Activated CD8-positive, alpha-beta T cell treated with anti-CD3 and anti-CD28 coated beads, Interleukin-2, amount 10 ng/mL, durations not matched to agents 7 days and 5 days (primary cell): ENCODE measurements at places on chromosomes 5 and 9. TPM values are rescaled to one million over a fixed set of nuclear protein-coding genes. Genes with fewer than 3 reads are reported as not detected.

DNA sequence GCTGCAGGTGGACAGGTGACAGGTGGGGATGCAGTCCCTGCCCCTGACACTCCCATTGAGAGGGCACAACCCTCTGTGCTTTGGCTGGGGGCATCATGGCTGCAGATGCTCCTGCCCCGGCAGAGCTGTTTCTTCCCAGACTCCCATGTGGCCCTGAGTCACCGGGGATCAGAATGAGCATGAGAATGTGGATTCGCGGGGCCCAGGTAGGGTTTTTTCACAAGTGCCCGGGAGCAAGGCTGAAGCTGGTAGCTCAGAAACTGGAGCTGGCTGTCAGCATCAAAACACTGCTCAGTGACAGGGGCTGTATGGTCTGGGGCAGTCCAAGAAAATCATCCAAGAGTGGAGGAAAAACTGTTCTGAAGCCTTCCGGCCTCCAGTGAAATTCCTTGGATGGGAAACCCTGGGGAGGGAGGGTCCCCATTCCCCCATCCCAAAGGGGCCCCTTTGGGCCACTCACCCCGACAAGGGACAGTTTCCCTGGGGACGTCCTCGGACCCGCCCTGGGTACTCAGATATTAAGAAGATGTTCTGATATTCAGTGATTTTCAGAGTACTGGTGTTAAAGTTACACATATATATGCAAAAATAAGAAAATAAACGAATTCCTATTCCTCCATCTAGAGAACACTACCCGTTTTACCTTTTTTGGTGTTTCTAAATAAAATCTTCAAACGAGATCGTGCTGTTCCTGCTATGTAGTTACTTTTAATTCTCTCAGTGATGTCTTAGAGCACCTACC, 120.1 kb upstream of the LPCAT1 start:
- peaks cover 10% of the 10 kb centered on the region for H3K4me1 ChIP-seq
- no peak for DNase-seq
- no peak overlapping the region for H3K4me3 ChIP-seq
- no peaks in the 10 kb centered on the region for H3K36me3 ChIP-seq
- H3K27ac ChIP-seq, result no peak overlapping the region
- peaks cover 38% of the 10 kb centered on the region for H3K27me3 ChIP-seq

DNA sequence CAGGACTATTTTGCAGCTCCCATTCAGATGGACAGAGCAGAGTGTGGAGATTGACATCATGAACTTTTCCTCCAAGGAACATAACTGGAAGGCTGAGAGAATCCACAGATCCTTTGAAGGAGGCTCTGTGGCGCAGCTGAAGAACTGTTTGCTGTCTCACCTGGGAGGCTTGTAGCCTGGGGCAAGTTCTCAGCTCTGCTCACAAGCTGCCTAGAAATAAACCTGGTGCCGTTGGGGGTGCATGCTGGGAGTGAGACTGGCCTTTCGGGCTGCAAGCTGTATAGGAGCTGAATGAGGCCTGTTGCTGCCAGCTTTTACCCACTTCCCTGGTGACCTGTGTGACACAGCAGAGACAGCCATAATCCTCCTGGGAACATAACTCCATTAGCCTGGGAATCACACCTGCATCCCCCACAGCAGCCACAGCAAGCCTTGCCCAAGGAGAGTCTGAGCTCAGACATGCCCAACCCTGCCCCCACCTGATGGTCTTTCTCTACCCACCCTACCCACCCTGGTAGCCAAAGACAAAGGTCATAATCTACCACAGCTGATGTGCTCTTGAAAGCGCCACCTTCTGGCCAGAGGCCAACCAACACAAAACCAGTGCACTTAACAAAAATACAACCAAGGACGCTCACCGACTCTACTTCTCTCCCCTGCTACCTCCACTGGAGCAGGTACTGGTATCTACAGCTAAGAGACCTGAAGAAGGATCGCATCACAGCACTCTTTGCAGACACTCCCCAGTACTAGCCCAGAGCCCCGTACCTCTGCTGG, 205.1 kb upstream of the MRPS30 start:
- no peak overlapping the region for H3K27ac ChIP-seq
- no peak overlapping the region for H3K4me3 ChIP-seq
- DNase-seq, result no peak
- H3K36me3 ChIP-seq, result no peaks in the 10 kb centered on the region

DNA sequence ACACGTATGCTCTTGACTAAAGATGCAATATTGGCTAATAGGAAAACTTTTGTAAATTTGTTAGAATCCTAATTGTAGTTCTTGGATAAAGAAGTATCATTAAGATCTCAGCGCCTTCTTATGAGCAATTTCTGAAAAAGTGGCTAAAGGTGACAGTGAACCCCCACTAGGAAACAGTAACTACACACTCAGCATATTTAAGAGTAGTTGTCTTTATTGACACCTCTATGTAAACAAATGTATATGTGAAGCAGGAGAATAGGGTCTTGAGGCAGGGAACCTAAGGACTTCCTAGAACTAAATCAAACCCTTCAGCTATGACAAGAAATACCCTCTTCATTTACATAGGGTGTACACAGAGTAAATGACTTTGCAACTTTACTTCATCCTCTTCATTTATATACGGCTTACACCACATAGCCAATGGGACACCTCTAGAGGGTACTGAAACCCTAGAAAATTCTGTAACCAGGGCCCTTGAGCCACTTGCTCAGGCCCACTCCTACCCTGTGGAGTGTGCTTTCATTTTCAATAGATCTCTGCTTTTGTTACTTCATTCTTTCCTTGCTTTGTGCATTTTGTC, 2.8 kb downstream of the NIPSNAP3A start:
- H3K36me3 ChIP-seq, result peaks cover 28% of the 10 kb centered on the region
- no peak for DNase-seq
- no peak overlapping the region for H3K4me3 ChIP-seq

CCIN gene
- 0.32 TPM for total RNA-seq

DNA sequence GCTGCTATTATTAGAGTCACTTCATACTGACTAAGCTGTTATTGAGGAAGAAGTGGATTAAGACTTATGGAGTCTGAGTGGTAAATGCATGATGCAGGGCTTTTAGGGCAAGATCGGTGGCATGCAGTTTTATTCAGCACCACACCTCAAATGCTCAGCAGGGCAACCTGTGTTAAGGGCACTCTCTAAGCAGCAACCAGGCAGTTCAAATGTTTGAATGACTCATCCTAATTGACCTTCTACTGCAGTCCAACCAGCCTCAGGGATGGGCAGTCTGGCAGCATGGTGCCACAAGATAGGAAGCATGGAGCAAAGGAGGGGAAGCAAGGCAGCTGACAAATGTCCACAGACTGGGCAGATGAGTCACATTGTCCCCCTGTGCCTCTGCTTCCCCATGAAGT, 80.2 kb upstream of the MIER3 start:
- no peak for DNase-seq
- peaks cover 2% of the 10 kb centered on the region for H3K36me3 ChIP-seq
- peaks cover 14% of the 10 kb centered on the region for H3K27me3 ChIP-seq
- no peak overlapping the region for H3K27ac ChIP-seq
- peaks cover 19% of the 10 kb centered on the region for H3K4me1 ChIP-seq

GRCh38 chr9:109538346-109538745, 40.2 kb upstream of the PTPN3 start:
- H3K27me3 ChIP-seq, result no peaks in the 10 kb centered on the region
- H3K4me3 ChIP-seq, result no peak overlapping the region
- no peak overlapping the region for H3K27ac ChIP-seq
- H3K4me1 ChIP-seq, result no peaks in the 10 kb centered on the region

IFNB1 gene
- total RNA-seq, result not detected

MSMP gene
- total RNA-seq, result 0.61 TPM

DNA sequence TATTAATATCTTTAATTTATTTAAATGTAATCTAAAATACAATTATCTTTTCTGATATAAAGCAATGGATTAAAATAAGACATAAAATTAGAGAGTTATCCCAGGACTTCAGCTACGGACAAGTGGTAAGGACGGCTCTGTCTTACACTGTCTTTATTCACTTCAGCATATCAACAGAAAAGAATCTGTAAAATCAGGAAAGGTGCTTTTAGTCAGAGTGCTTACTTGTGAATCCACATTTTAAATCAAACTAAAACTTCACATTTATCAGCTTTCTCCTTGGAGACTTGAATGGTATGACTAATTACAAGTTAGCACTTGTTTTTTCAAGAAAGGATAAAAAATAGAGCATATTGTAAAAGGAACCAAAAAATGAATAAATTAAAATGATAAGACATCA, 39.3 kb downstream of the ST8SIA4 start:
- peaks cover 33% of the 10 kb centered on the region for H3K4me1 ChIP-seq
- no peak overlapping the region for H3K4me3 ChIP-seq
- DNase-seq, result no peak
- H3K36me3 ChIP-seq, result peaks cover 64% of the 10 kb centered on the region
- no peak overlapping the region for H3K27ac ChIP-seq

GRCh38 chr9:15192856-15193255, 114.2 kb downstream of the TTC39B start:
- H3K4me3 ChIP-seq, result no peak overlapping the region
- no peak overlapping the region for H3K27ac ChIP-seq
- peaks cover 20% of the 10 kb centered on the region for H3K4me1 ChIP-seq
- H3K27me3 ChIP-seq, result no peaks in the 10 kb centered on the region
- H3K36me3 ChIP-seq, result peaks cover 49% of the 10 kb centered on the region

DNA sequence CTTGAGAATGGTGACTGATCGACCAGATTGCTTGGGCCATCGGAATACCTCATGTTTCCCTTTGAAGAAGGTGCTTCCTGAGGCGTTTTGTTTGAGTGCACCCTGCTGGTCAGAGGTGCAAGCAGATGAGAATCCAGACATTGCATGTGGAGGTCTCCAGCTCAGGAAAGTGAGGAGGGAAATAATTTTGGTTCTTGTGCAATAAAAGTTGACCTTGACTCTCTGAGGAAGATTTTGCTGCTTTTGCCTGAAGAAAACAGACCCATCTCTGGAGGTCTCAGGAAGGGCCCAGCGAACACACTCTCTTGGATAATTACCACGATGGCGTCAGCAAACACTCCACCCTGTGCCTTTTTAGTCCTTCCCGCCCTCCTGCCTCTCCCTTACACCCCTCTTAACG, 69.7 kb downstream of the GRAMD2B start:
- no peak overlapping the region for H3K27ac ChIP-seq
- peaks cover 5% of the 10 kb centered on the region for H3K36me3 ChIP-seq
- DNase-seq, result no peak
- H3K27me3 ChIP-seq, result no peaks in the 10 kb centered on the region
- H3K4me3 ChIP-seq, result no peak overlapping the region

- no peaks in the 10 kb centered on the region for H3K4me1 ChIP-seq
- H3K36me3 ChIP-seq, result no peaks in the 10 kb centered on the region
- no peak for DNase-seq
- no peaks in the 10 kb centered on the region for H3K27me3 ChIP-seq
Observed at GRCh38 chr9:3955305-3955687, 344.6 kb downstream of the GLIS3 start.

- no peak overlapping the region for H3K27ac ChIP-seq
Observed at GRCh38 chr5:33309068-33309467, 131.7 kb upstream of the TARS1 start.

GRCh38 chr5:61417340-61417739, 85.3 kb downstream of the ZSWIM6 start:
- peaks cover 4% of the 10 kb centered on the region for H3K27me3 ChIP-seq
- peaks cover 2% of the 10 kb centered on the region for H3K36me3 ChIP-seq
- DNase-seq, result no peak
- no peak overlapping the region for H3K27ac ChIP-seq
- peaks cover 3% of the 10 kb centered on the region for H3K4me1 ChIP-seq

PIP5KL1 gene
- 2.6 TPM for total RNA-seq

GRCh38 chr5:65030056-65030455, 261.3 kb downstream of the CWC27 start:
- DNase-seq, result no peak
- H3K4me3 ChIP-seq, result no peak overlapping the region
- H3K36me3 ChIP-seq, result no peaks in the 10 kb centered on the region
- H3K4me1 ChIP-seq, result peaks cover 23% of the 10 kb centered on the region
- no peaks in the 10 kb centered on the region for H3K27me3 ChIP-seq

DNA sequence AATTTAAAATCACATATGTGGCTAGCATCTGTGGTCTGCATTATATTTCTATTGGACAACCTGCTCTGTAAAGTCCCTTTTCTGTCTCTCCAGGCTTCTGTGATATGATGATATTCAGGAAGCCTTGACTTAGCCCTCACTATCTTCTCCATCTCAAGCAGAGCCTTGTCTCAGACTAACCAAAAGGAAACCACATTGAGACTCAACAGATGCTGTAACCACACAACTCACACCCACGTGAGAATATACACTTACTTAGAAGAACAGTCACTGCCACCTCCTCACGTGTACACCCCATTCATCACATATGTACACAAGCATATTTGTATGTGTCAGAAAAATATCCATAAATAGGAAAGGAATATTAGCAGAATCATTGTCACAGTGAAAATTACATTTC, 33.6 kb downstream of the HTR4 start:
- no peak overlapping the region for H3K27ac ChIP-seq
- H3K4me3 ChIP-seq, result no peak overlapping the region
- peaks cover 3% of the 10 kb centered on the region for H3K36me3 ChIP-seq
- peaks cover 37% of the 10 kb centered on the region for H3K27me3 ChIP-seq
- peaks cover 23% of the 10 kb centered on the region for H3K4me1 ChIP-seq

SYK gene
- 0.13 TPM for total RNA-seq

GRCh38 chr5:154791535-154791934, 36.4 kb downstream of the LARP1 start:
- no peak overlapping the region for H3K27ac ChIP-seq
- H3K36me3 ChIP-seq, result peaks cover 47% of the 10 kb centered on the region
- no peak overlapping the region for H3K4me3 ChIP-seq
- no peaks in the 10 kb centered on the region for H3K27me3 ChIP-seq

- H3K4me1 ChIP-seq, result no peaks in the 10 kb centered on the region
- no peaks in the 10 kb centered on the region for H3K27me3 ChIP-seq
- no peak for DNase-seq
- no peak overlapping the region for H3K27ac ChIP-seq
- H3K36me3 ChIP-seq, result no peaks in the 10 kb centered on the region
Observed at GRCh38 chr5:53288511-53288910, 179.0 kb upstream of the MOCS2 start.

DNA sequence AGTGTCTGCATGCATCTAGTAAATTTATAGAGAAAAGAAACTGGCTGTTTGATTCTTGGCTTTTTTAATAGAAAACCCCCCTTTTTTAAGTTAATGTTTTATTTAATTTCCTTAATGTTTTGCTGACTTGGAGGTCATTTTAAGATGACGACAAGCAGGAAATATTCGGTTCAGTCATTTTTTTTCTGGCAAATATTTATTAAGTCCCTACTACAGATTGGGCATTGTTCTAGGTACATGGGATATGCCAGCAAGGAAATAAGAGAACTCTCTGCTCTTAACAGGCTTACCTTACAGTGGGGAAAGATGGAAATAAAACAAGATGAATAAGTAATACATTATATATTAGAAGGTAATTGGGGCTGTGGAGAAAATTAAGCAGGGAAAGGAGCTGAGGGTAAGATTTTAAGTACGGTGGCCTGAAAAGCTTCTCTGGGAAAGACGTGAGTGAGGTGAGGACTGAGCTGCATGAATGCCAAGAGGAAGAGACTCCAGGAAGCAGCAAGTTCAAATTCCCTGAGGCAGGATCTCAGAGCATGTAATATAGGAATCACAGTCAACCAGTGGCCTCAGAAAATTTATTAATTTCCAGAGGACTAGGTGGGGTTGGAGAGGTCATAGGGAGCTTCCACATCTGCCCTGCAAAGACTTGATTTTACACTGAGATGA, 316.0 kb upstream of the DAP start:
- H3K36me3 ChIP-seq, result no peaks in the 10 kb centered on the region
- H3K27me3 ChIP-seq, result peaks cover 3% of the 10 kb centered on the region
- no peak overlapping the region for H3K4me3 ChIP-seq
- H3K4me1 ChIP-seq, result no peaks in the 10 kb centered on the region
- no peak overlapping the region for H3K27ac ChIP-seq

EQTN gene
- not detected for total RNA-seq

SPINK1 gene
- not detected for total RNA-seq
